CD4-positive, alpha-beta T cell treated with Interleukin-4 for 4 hours (primary cell): ENCODE measurements at places on chromosomes 7 and 10.

DNA sequence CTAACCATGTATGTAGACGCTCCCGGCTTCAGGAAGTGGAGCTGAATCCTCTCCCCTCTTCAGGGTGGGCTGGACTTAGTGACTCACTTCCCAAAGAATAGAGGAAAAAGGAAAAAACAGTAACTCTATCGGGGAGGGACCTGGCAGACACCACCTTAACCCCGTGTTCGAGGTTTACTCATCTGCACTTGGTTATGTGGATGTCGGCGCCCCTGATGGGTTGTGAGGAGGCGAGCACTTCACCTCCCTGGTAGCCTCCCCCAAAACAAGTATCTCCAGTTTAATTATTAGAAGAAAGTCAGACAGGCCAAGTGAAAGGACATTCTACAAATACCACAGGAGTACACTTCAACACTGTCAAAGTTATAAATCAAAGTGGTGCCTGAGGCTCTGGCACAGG lies 559.7 kb downstream of the TCERG1L start:
- no peak for DNase-seq

GRCh38 chr10:77505431-77506334 lies 131.9 kb downstream of the KCNMA1 start:
- no peak for DNase-seq

GRCh38 chr10:117462816-117463544 lies 79.6 kb upstream of the EMX2 start:
- no peak for DNase-seq

DNA sequence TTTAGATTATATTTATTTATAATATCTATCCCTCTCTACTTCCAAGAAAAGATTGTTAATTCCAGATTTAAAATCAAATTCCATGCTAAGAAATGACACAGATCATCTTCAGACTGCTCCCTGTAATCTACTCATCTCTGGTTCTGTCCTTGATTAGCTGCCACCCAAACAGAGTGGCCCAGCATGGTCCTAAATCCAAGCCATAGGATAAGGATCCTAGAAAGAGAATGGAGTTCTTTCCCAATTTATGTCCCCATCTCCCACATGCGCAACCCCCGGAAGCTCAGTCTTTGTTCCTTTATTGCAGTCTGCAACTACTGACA lies 23.4 kb upstream of the HDAC9 start:
- no peak for DNase-seq

DNA sequence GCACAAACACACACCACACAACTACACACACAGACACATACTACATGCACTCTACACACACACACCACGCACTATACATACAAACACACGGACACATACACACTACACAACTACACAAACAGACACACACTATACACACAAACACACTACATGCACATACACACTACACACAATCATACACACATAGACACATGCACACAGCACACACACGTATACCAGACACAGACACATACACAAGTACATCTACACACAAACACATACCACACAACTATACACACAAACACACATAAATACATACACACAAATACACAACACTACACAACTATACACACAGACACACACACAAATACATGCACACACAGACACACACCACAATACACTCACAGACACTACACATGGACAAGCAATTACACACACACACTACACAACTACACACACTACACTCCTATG lies 4.6 kb downstream of the GPR15LG start:
- no peak for DNase-seq

- peak; percentile 45 for DNase-seq
These were observed 48.4 kb downstream of the SHH start for GRCh38 chr7:155763691-155764437.
